CD4-positive, alpha-beta T cell treated with Interleukin-12 subunit alpha and Interleukin-12 subunit beta, for 1 hour (primary cell): ENCODE measurements at places on chromosomes 2 and 18.
A peak's percentile ranks its signal among the peaks of the same experiment; 100 is the strongest.

DNA sequence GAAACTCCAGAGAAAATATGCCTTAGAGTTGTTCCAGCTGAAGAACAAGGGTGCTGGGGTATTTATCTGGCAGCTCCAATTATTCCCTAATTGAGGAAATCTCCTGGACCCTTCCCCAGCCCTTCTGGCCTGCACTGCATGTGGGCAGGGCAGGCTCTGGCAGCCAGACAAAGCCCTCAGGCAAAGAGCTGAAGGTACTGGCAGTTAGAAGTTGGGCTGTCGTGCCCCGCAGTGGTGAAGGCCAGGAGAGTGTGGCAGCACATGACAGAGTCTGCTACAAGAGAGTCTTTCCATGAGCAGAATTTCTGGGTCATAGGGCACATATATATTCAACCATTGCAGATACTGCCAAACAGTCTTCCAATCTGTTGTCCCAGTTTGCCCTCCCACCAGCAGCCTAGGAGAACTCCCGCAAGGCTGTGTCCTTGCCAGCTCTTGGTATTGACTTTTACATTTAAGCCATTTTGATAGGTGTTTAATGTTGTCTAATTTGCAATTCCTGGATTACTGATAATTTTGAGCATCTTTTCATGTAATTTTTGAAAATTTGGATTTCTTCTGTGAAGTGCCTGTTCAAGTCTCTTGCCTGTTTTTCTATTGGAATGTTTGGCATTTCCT is 26.6 kb downstream of the ONECUT2 start:
- no peak for DNase-seq

DNA sequence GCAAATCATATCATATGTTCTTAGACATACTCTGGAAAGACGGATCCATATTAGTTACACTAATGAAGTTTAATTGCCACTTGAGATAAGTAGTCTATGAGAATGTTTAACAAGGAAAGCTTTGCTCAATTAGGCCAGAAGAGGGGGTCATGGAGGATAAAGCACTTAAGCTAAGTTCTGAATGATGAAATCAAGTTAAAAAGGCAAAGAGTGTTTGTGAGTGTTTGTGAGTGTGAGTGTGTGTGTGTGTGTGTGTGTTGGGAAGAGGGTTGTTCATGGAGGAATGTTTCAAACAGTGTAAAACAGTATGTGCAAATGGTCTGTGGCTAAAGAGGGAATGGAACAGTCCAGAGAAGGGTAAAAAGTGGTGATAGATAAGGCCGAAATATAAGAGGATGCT is 360.9 kb downstream of the ERBB4 start:
- no peak for DNase-seq

- no peak for DNase-seq
Observed at GRCh38 chr18:50558948-50559751, 737 bp upstream of the MAPK4 start.

GRCh38 chr2:65031341-65032018 is 24.7 kb upstream of the CEP68 start:
- DNase-seq, result peak; percentile 20

DNA sequence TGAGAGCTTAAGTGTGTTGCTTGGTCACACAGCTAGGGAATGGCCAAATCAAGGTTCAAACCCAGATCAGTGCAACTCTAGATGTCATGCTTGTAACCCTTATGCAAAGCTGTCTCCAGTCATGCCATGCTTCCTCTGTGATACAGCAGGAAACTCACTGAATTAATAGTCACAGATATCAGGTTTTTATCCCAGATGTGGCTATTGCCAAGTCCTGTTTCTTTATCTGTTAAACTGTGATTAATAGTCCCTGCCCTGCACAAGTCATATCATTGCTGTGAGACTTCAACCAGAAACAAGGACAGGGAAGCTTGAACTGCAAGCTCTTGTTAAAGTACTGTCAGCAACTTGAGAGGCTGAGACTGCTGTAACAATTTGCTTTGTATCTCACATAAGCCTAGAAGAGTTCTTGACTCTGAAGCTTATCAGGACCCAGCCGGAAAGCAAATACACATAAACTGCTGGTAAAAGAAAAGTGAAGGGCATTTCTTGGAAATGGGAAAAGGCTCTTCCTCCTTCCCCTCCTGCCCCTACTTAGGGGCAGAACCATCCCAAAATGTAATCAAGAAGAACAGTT is 609.0 kb downstream of the DCC start:
- no peak for DNase-seq

- DNase-seq, result peak; percentile 40
Observed at GRCh38 chr2:10659898-10660568, 29.7 kb downstream of the NOL10 start.

DNA sequence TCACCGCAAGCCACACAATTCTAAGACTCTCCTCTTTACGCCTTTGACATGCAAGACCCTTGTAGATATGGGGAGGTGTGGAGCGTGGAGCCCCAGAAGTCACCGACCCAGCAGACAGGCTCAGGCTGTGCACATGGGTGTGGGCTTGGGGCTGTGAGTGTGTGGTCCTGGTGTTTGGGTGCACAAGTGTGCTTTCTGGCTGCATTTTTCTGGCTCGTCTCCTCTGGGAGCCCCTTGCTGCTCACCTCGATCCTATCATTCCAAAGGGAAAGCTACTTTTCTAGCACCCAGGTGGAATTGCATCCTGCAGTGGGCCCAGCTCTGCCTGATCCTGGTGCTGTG is 143.0 kb downstream of the ACOXL start:
- DNase-seq, result no peak

DNA sequence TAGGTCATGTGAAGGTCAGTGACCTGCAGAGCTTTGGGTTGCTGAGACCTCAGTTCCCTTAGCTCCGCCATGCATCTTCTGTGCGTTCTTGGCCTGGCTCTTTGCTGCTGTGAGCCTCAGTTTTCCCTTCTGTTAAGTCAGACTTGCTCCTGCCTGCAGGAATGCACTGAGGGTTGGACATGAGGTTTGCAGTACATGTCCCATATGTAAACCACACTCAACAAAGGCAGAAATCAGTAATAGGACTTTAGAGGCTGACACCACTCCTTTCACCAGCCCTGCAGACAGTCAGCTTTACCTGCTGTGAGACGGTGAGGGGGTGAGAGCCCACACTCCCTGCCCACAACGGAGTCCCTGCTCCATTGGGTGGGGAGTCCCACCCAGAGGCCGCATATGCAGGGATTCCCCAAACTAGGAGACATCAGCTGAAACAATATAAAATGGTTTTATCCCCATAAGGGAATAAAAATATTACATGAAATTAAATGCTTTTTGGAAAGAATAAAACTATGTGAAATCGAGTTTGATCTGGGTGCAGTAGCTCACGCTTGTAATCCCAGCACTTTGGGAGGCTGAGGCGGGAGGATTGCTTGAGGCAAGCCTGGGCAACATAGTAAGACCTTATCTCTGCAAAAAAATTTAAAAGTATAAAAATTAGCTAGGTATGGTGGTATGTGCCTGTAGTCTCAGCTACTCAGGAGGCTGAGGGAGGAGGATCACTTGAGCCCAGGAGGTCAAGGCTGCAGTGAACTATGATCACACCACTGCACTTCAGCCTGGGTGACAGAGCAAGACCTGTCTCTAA is 55.1 kb downstream of the MYO7B start:
- DNase-seq, result no peak

GRCh38 chr18:42636309-42636708 is 479.2 kb downstream of the RIT2 start:
- no peak for DNase-seq

- DNase-seq, result peak; percentile 74
Observed at GRCh38 chr18:51030537-51031258, 685 bp downstream of the SMAD4 start.

GRCh38 chr18:75201282-75202270 is 7.4 kb downstream of the PTGR3 start:
- no peak for DNase-seq

- DNase-seq, result no peak
Observed at GRCh38 chr2:233026198-233026813, 6.2 kb upstream of the NEU2 start.

- no peak for DNase-seq
Observed at GRCh38 chr2:36374585-36374984, 19.0 kb downstream of the CRIM1 start.

DNA sequence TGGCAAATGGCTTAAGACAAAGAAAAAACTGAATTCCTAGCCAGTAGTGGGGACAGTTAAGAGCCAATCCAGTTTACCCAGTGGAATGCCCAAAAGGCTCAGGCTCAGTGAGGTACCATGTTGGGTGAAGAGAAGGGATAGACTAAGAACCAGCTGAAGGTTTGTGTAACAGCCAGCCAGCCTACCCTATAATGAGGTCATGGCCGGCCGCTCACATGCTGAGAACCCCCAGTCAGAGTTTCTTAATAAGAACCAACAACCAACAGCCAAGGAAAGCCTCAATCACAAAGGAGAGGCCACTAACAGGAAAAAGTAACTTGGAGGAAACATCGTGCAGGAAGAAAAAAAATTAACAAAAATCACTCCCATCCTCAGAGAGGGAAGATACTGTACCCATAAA is 25.4 kb upstream of the DUSP2 start:
- no peak for DNase-seq

GRCh38 chr2:142472382-142472781 is 341.6 kb upstream of the LRP1B start:
- DNase-seq, result no peak

GRCh38 chr2:229376866-229377265 is 105.8 kb upstream of the PID1 start:
- DNase-seq, result no peak

DNA sequence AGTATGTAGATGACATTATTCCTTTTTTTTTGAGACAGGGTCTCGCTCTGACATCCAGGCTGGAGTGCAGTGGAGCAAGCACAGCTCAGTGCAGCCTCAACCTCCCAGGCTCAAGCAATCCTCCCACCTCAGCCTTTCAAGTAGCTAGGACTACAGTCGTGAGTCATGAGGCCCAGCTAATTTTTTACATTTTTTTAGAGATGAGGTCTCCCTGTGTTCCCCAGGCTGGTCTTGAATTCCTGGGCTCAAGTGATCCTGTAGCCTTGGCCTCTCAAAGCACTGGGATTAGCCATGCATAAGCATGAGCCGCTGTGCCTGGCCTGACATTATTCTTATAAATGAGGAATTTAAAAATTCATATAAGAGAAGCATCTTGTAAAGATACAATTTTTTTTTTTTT is 86.9 kb downstream of the FAM117B start:
- DNase-seq, result no peak
